ENCODE measurements at places on chromosomes 12 and 14.

DNA sequence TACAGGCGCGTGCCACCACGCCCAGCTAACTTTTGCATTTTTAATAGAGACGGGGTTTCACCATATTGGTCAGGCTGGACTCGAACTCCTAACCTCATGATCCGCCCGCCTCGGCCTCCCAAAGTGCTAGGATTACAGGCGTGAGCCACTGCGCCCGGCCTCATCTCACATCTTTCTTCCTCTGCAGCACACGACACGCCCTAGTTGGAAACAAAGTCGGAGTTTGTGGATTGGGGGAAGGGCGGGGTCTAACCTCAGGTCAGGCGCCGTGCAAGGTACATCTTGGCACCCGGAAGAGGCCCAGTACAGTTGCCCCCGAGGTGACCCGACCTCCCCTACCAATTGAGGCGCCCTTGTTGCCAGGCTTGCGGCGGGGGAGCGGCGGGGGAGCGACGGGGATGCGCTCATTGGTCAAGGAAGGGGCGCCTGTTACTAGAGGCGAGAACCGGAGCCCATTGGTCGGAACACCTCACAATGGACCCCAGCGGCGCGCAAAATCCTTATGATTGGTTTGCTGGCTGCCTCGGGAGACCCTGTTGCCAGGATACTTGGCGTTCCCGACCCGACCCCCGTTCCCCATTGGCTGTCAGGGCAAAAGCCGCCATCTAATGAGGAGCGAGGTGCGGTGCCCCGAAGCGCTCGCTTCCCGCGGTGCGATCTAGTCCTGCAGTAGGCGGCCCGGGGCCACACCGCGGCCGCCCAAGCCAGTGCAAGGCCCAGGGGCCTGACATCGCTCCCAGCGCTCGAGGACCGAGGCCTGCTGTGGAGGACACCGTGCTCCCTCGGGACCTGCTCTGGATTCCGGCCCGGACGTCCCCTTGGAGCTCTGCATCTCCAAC lies at the start of gene REC8:
Gene REC8, plus strand, starts transcription at position 659 of the 839 bp plus-strand sequence. CDS start 473 bp downstream, outside the sequence.
- DNase-seq, result peak; percentile 81

DNA sequence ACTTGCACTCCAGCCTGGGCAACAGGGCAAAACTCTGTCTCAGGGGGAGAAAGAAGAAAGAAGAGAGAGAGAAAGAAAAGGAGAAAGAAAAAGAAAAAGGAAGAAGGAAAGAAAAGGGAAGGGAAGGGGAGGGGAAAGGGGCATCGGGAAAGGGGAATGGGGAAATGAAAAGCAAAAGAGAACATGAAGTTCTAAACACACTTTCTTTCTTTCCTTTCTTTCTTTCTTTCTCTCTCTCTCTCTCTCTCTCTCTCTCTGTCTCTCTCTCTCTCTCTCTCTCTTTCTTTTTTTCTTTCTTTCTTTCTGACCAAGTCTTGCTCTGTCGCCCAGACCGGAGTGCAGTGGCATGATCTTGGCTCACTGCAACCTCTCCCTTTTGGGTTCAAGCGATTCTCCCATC lies 76.9 kb downstream of the RPS6KA5 start:
- no peak for DNase-seq

DNA sequence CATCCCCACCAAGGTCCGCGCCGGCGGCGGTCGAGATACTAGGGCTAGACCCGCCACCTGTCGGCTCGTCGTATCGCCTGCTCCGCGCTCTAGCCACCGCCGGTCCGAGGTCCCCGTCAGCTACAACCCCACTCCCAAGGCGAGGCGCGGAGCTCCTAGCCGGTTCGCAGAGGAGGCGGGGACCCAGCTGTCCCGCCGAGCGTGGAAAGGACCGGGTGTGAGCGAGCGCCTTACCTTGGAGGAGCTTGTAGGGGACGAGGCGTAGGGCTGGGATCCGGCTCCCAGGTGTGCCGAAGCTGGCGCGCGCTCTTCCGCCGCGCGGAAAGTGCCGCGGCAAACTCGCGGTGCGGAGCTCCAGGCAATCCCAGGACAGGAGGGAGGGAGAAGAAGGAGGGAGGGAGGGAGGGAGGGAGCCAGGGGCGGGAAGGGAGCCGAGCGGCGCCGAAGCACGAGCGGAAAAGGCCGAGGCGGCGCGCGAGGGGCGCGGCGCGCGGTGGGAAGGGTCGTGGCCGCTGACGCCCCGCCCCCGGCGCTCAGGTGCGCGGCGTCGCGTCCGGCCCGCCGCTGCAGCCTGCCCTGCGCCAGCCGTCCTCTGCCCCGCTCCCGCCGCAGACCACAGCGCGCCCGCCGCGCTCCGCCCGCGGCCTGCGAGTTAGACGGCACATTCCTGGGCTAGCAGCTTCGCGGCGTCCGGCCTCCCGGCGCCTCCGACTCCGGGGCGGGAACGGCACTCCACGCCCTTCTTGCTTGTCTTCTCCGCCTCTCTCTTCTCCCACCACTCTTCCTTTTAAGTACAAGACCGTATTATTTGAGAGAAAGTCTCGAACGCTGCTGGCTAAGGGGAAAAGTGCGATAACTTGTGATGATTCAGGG lies at the start of gene PAWR:
Gene PAWR, minus strand, starts transcription at position 327 of the 873 bp plus-strand sequence. CDS start 720 bp downstream, outside the sequence.
- DNase-seq, result peak; percentile 82

DNA sequence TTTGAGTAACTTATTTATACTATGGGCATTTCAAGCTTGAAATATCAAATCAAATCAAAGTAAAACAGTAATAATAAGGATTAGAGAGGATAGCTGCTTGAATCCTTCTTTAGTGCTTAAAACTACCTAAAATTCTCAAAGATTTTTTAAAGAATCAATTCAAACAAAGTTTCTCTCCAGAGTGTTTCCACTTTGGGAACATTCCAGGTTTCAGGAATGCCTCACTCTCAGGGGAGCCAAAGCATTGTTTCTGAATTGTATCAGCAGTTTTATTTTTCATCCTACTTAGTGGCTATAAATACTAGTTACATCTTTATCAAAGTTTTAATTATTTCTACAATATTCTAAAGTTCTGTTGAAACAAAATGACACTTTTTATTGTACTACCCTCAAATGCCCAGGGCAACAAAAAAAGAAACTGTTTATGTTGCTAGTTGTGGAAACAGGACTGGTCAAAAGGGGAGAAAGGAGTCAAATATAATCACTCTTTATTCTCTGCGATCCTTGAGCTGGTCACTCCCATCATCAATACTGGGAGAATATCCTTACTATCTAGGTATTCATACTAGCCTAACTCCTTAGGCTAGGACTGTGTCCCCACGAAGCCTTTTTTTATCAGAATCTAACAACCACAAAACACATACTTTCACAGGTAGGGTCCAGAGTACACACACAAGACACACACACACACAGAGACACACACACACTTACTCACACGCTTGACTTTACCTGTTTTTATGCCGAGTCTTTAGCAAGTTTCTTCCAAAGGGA lies 598 bp downstream of the RASSF9 start:
- no peak for DNase-seq

- DNase-seq, result no peak
Measured at GRCh38 chr14:99752486-99753121, 40.6 kb upstream of the EML1 start.

DNA sequence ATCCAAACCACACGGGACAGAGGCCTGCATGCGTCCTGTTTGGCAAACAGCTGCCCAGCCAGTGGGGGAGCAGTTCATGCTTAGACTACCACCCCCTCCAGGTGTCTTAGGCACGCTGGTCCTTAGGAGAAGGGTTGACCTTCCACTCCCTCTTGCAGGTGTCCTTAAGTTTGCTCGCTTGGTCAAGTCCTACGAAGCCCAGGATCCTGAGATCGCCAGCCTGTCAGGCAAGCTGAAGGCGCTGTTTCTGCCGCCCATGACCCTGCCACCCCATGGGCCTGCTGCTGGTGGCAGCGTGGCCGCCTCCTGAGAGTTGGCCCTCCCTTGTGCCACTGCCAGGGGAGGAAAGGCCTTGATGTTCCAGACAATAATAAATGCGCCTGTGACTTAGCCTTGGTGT lies 1.8 kb downstream of the C12orf57 start:
- no peak for DNase-seq

DNA sequence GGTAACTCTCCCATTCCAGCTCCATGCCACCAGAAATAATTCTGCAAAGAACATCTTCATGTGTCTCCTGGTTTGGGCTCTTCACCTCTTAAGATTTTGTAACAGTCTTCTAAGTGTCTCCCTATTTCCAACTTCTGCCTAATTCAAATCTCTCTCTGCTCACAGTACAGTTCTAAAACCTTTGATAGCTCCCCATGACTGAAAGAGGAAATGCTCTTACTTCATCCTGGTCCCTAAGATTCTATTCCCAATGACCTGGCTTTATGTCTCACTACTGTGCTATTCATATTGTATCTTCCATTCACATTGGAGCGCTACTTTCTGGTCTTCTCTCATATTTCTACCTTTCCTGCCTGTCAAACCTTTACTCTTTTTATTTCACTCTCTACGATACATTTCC lies 1.6 kb downstream of the AMN1 start:
- DNase-seq, result no peak

GRCh38 chr12:104303538-104304151 lies at the start of gene EID3:
TSS of gene EID3 (plus strand) at chr12:104303739. CDS start at chr12:104303935, 196 bp downstream.
- peak; percentile 82 for DNase-seq

- no peak for DNase-seq
Measured at GRCh38 chr14:44379292-44379977, 127.6 kb downstream of the FSCB start.

DNA sequence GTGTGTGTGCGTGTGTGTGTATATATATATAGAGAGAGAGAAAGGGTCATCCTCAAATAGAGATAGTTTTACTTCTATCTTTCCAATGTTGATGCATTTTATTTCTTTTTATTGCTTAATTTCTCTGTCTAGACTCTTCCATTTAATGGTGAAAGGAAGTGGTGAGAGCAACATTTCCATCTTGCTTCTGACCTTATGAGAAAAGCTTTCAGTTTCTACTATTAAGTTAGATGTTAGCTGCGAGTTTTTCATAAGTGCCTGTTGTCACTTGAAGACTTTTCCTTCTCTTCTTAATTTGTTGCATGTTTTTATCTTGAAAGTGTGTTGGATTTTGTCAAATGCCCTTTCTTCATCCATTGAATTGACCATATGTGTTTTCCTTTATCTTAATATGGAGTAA lies 304.4 kb upstream of the FAR2 start:
- no peak for DNase-seq

DNA sequence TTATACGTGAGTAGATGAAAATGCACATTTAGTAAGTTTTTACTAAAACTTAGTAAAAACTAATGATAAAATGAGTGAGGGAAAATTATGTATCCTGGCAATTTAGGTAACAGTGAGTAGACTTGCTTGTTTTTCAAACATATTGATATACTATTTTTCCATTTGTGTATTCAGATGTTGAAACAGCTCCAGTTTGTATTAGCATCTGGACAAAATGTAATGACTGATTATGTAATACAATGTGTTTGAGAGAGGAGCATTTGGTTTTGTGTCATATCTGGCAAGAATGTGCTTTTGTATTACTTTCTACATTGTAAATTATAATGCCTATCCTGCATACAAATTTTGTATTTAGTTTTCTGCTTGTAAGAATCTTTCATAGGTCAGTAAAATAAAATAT lies 5.6 kb downstream of the CNOT2 start:
- no peak for DNase-seq

GRCh38 chr12:52909331-52909730 lies 4.5 kb upstream of the KRT8 start:
- no peak for DNase-seq

DNA sequence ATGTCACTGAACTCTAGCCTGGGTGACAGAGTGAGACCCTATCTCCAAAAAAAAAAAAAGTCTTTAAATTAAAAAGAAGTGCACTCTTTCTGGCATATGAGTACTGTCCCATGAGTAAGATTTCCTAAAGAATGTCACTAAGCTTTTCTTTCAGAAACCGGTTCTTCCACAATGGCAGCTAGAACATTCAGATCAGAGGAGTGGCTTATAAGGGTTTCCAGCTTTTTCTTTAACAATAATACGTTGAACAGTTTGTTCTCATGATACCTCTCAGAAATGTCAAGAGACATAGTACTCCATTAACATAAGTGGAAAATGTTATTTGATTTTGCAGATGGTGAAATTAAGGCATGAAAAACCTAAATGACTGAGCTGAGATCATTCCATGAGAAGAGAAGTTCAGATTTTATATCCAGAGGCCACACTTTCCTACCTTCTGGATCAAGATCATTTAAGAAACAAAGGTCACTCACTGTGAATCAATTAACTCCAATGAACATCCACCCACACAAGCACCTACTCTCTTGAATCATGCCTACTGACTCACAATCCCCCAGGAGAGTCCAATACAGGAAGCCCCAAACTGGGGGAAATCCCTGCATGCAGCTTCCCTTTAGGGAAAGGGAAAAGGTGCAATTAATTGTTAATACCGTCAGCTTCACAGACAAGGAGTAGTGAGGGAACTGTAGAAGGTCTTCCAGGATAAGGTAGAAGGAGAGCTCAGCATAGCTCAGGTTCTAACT lies 86.9 kb downstream of the SPTSSA start:
- no peak for DNase-seq

DNA sequence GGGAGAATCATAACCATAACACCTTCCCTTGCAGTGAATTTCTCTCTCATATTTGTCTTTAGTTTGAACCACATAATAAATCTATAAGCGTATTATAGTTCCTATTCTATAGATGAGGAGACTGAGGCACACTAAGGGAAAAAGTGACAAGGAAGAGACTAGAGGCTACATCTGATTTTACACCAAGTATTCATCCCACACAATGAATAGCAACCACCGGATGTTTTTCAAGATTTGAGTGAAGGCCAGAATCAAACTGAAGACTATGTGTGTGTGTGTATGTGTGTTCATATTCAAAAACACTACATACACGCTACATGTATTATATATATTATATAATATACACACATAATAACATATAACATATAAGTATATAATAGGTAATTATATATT lies 4.7 kb downstream of the ASB2 start:
- no peak for DNase-seq

GRCh38 chr14:64728106-64728505 lies 23.9 kb downstream of the PLEKHG3 start:
- DNase-seq, result peak; percentile 43

- peak; percentile 14 for DNase-seq
Measured at GRCh38 chr12:131094831-131095805, 141.4 kb downstream of the ADGRD1 start.

- DNase-seq, result no peak
Measured at GRCh38 chr14:48937541-48938195, 648.5 kb downstream of the RPS29 start.

GRCh38 chr12:86601550-86602308 lies 345.5 kb upstream of the MGAT4C start:
- DNase-seq, result no peak

DNA sequence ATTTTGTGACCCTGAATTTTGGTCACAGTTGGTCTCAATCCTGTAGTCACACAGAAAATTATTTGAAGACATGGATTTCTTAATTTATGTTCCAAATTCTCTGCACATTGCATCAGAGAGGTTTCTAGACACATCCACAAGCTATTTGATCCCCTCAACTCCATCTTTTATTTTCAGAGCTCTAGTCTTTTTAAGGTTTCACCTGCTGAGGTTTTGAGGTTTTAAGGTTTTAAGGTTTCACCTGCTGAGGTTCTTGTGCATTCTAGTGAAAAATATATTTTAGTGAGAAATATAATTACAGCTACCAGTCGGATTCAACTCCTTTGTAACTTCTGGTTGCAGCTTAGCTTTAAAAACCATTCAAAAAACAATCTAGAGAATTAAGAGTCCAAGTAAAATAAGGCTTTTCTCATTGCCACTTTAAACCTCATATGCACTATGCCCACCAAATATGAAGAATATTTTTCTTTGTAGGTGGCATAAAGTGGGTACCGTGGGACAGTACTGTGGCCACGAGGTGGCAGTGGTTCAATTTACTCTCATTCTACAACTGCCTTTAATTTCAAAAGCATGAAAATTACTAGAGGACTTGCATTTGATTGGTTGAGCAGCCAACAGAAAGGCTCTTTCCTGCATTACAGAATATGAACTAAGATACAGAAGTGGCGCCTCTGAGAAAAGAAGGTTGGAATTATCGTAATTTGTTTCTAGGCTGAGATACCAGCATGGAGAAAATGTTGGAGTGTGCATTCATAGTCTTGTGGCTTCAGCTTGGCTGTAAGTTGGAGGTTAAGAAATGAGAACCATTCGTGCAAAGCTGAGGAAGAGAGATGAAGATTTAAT lies 366.5 kb upstream of the OR4E1 start:
- DNase-seq, result no peak
